ENCODE measurements at places on chromosomes 16 and 17.

DNA sequence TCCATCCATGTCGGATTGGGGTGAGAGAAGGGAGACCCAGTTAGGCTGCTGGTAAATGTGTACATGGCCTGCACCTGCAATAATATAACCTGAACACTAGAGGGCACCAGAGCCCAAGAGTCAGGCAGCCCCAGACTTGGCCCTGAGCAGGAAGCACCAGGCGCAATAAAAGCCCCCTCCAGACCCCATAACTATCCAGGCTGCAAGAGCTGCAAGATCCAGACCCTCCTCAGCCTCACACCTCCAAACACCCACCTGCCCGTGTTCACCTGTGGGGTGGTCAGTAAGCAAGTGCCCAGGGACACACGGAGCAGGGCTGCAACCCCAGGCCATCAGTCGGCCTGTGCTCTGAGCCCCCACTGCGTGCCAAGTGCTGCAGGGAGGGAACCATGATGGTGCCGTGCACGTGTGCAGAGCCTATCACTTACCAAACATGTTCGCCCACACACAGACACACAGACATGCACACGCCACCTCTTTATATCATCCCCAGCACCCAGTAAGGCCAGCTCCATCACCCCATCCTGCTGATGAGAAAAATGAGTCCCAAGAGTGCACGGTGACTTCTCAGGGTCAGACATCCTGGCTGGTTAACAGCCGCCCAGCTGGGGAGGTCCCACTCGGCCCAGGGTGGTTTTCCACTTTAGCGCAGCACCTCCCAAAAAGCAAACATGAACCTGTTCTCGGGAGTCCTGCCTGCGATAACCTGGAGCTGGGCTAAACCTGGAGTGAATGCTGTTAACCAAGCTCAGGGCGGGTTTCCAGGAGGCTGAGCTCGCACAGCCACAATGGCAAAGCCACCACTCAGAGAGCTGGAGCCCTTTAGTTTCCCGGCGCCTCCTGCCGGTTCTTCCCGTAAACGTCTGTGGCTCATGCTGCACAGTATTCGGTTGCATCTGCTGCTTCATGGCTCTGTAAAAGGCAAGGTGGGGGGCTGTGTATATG, 439.8 kb downstream of the SOX9 start:
- DNase-seq = no peak

GRCh38 chr17:17822189-17822588, 14.6 kb downstream of the SREBF1 start:
- no peak for DNase-seq

GRCh38 chr17:35433075-35433894, 985 bp upstream of the SLFN12 start:
- DNase-seq = peak; percentile 23

GRCh38 chr17:76841776-76842405, 26.3 kb upstream of the MGAT5B start:
- DNase-seq = no peak

- no peak for DNase-seq
Observed at GRCh38 chr16:24918641-24919040, 72.9 kb downstream of the SLC5A11 start.

DNA sequence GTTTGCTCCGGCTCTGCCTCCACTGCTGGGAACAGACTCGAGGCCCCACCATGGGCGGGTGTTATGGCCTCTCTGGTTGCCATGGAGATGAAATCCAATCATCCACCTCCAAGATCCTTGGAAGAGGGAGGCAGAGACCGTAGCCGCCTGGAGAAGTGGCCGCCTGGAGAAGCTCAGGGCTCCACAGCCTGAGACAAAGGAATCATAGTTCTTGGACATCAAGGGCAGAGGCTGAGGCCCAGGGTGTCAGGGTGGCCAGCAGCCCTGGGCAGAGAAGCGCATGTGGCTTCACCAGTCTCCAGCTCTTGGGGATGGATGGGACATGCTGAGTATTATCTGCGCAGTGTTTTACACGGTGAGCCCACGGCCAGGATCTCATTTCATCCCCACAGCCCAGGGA, 36.2 kb downstream of the ABR start:
- DNase-seq = no peak

DNA sequence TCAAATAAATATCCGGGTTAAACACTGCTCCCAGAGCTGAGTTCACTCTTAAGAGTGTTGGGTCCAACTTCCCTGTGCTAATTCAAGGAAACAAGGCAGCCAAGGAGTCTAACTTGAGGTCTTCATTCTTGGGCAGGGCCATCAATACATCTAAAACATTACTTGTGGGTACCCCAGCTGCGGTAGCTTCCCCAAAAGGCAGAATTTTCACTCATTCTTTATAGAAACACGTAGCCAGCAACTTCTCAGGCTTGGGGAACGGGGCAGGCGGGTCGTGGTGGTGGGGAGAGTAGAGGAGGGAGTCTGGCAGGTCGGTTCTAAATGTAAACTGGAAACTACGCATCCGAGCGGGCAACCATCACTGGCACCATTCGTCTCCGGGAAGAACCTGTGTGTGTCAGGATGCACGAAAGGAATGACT, 666 bp upstream of the METTL9 start:
- no peak for DNase-seq

DNA sequence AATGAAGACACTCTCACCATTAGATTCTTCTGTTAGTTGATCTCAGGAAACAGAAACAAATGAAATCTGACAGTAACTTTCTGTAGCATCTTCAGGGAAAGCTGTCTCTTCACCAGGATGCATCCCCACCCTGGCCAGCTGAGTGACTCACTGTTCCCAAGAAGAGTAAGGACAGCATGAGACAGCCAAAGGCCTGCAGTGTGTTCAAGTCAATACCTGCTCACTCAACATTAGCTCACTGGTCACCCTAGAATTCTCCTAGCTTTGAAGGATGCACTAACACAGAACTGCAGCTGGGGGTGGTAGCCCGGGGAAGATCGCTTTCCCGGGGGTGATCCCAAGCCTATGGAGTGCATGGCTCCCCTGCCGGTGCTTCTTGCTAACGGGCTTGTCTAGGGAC, 28.2 kb upstream of the CLEC18B start:
- DNase-seq = no peak

DNA sequence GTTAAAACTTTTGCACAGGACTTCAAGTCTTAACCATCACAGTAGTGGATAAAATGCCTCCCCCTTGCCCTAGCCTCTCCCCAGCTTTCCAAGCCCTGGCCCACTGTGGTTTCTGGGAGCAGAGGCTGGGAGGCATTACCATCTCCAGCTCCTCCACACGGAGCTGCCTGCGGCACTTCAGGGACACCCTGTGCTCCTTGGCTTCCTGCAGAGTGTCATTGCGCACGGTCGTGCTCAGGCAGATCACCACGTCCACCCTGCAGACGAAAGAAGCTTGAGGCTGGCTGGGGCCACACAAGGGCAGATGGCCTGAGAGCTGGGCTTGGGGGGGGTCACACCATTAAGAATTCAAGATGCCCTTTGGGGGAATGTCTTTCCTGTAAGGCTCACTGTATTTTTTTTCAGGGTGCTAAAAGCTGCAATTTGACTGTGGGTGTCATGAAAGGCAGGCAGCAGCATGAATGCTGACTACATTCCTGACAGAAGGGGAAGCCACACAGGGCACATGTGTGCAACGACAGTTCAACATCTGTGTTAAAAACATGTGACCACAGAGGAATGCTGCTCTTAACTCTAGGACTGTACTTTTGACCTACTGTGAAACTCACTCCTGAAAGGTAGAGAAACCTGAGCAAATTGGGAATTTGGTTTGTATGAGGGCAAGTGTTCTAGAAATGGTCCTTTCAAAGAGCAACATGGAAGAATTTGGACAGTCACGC, 47.7 kb upstream of the CLEC18B start:
- DNase-seq = no peak

GRCh38 chr16:48109475-48109874, 46.3 kb downstream of the ABCC12 start:
- no peak for DNase-seq

DNA sequence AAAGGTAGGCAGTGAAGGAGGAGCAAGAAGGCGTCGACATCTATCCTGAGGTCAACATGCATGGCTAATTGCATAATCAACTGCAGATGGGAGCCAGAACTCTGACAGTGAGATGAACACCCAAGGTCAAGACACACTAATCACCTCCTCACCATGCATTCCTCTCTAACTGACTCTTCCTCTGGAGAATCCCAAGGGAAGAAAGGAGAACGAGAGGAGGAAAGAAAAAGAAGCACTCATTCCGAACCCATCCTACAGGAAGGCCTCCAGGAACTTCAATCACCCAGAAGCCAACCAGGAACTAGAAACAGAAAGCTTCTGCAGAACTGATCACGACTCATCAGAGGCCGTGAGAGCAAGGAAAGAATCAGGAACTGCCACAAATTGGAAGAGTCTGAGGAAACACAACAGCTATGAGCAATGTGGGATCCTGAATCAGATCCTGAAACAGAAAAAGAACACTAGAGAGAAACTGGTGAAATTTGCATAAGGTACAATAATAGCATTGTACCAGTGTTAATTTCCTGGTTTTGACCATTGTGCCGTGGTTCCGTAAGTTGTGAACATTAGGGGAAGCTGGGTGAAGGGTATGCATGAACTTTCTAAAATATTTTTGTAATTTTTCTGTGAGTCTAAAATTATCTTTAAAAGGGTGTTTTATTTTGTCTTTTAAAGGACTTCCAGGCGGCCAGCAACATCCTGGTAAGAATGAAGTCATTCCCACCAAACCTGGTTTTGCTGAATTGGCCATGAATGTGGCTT, 10.0 kb upstream of the BEAN1 start:
- no peak for DNase-seq

DNA sequence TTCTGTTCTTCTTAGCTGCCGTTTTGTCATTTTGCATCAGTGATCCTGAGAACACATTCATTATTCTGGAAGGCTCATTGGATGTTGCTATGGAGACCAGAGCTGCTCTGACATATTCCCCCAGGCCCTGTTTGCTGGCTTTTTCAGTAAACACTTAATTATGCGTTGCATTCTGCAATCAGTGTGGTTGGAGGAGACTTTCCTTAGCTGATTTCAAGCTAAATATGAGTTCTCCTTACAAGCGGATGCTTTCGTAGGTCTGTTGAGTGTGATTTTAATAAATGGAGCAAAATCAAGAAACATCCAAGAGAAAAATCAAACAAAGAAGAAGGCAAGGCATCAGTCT, 38.2 kb upstream of the NUDT7 start:
- no peak for DNase-seq

DNA sequence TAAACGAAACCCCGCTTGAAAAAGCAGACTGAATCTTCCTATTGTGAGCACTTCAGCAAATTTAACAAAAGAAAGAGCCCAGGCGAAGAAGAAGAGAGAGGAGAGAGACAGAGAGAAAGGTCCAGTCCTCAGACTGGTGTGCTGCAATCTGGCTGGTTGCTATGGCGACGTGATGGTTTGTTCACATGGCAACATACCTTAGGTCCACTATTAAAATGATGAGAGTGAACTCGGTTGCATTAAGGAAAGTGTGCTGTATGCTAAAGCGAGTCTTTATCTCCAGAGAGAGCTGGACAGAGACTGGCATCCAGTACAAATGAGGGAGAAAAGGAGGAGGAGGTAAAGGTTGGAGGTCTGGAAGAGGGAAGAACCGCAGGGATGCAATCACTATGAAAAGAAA, 271.8 kb upstream of the ZFHX3 start:
- DNase-seq = no peak

DNA sequence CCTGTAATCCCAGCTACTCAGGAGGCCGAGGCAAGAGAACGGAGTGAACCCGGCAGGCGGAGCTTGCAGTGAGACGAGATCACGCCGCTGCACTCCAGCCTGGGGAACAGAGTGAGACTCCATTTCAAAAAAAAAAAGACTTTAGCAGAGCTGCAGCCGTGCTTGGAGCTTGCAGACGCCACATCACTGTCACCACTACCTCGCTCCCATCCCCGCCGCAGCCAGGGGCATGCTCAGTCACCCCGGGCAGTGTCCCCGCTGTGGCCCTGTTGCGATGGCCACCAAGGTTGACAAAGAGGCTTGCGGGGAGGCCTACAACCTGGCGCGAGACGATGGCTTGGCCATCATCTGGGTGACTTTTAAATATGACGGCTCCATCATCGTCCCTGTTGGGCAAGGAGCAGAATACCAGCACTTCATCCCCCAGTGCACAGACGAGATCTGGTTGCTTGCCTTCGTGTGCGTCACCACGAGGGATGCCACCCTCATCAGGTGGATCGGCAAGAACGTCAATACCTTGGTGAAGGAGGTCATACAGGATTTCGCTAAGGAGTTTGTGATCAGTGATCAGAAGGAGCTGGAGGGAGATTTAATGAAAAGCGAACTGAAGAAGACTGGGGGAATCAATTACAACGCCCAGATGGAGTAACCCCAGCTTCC, 118.1 kb downstream of the TNFRSF13B start:
- no peak for DNase-seq

- no peak for DNase-seq
Observed at GRCh38 chr17:47973541-47973940, 2.6 kb downstream of the CDK5RAP3 start.

DNA sequence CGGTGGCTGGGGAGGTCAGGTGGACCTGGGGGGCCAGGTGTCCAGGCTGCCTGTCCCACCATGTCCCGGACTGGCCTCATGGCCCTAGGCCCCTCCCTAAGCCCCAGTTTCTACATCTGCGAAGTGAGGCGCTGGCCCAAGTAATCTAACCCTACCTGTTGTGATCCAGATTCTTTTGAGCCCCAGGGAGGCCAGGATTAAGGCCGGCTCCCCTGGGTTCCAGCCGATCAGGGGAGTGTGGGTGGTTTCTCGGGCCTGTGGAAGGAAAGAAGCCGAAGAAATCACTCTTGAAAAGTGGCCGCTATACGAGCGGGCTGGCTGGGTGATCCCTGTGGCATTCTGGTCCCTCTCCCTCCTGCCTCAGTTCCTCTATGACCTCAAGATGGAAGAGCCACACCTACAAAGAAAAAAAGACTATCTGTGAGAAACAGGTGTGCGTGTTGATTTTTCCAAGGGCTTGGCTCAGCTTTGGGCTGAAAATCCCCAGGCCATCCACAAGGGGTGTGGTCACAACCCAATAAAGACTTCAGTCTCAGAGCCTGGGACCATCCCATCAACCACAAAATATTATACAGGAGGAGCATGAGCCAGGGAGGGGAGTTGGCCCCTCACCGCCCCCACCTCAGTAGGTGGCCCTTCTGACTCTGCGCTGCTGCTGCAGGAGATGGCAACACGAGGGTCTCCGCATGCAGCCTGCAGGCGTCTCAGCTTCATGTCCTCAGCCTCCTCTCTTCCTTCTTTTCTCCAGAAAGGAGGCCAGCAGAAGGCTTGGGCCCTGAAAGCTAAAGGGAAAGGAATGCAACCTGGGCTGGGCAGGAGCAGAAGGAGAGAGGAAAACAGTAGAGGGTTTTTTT, 20.3 kb downstream of the GPR142 start:
- DNase-seq = no peak
